CD8-positive, alpha-beta memory T cell (primary cell): ENCODE measurements at places on chromosomes 3 and 15.

- no peak for DNase-seq
These were observed 494 bp downstream of the GCSAM start for GRCh38 chr3:112132554-112132953.

DNA sequence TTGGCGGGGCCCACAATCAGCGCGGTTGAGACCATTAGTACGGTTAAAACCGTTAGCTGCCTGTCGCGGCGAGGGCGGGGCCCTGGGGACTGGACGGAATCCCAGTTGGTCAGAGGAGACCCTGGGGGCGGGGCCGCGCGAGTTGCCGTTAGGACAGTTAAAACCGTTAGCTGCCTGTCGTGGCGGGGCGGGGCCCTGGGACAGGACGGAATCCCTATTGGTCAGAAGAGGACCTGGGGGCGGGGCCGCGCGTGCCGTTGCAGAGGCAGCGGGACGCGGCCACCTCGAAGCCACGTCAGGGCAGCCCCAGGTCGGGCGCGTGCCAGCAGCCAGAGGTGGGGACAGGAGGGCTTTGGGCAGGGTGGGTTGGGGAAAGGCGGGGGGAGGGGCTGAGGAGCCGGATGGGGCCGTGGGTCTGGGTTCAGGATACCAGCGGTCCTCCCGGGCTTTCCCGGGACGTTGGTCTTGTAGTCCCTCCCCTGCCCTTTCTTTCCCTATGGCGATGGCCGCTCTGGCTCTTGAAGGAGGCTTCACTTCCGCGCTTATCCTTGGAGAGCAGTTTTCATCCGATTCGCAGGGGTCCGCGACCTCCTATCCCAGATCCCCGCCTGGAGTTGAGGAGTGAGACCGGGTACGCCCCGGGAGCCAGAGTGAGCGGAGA is 28.0 kb downstream of the KLHDC8B start:
- DNase-seq = no peak

DNA sequence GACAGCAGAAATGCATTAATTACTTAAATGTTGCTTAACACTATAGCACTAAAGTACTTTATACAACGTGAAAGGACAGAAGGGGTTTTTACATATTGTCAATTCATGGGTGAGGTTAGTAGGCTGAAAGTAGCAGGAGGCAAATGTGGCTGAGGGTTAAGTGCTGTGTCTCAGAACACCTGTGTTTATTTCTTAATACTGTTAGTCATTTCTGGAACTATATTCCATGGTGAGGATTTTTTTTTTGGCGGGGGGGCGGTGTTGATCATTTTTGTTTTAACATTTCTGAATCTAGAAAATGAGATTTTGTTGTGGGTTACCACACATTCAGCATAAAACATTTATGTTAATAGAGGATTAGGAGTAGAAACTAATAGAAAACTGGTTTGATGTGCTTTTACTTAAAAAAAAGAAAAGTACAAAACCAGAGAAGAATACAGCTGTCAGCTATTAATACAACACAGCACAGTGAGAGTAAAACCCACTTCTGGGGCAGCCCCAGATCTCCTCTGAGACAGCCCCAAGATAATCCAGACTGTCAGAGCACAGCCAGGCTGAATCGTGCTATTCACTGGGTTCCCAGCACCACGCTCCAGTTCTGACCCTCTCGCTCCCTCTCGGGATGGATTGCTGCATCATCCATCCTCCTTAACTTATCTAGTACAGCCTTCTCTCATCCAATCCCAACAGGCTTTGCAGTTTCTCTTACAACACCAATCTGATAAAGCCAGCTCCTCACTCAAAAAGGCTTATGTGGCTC is 307.7 kb downstream of the TUSC7 start:
- DNase-seq = no peak

DNA sequence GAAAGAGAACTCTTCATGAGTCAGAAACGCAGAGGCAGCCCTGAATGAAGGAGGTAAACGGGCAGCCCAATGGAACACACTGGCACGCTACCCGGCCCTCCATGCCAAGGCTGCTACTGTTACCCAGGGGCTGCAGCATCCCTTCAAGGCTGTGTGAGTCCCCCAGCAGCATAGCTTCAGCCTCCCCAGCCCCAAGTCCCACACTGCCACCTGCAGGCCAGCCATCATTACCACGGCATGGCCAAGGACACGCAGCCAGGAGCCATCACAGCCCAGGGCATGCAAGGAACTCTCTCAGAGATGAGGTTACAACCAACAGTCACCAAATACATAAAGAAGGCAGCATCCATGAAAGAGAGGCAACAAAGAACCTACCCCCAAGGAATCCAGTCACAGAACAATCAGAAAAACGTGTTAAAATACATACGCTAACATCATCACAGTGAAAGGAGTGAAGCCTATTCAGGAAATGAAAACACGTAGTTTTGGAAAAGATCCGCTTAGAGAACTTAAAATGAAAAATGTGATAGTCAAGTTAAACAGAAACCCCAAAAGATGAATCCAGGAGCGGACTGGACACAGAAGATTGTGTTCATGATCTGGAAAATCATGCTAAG is 22.4 kb downstream of the PLA2G4F start:
- no peak for DNase-seq

- no peak for DNase-seq
These were observed 26.0 kb downstream of the GOLM2 start for GRCh38 chr15:44314512-44314911.

- DNase-seq = no peak
These were observed 308.6 kb upstream of the WNT5A start for GRCh38 chr3:55795746-55796145.

DNA sequence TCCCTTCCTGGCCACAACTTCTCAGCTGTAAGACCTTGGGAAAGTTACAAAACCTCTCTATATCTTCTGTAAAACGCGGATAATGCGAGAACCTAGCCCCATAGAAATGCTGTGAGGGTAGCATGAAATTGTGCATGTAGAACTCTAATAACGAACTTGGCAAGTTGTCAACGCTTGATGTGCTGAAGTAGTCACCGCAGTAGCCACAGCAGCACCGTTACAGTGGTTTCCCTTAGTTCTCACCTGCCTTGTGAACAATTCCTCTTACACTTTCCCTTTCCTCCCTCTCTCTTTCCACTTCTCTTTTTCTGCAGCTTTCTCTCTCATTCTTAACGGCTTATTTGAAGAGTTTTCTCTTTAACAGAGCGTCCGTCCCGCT is 447 bp upstream of the SHQ1 start:
- peak; percentile 24 for DNase-seq

GRCh38 chr15:51401051-51401780 is 59.8 kb downstream of the GLDN start:
- no peak for DNase-seq

DNA sequence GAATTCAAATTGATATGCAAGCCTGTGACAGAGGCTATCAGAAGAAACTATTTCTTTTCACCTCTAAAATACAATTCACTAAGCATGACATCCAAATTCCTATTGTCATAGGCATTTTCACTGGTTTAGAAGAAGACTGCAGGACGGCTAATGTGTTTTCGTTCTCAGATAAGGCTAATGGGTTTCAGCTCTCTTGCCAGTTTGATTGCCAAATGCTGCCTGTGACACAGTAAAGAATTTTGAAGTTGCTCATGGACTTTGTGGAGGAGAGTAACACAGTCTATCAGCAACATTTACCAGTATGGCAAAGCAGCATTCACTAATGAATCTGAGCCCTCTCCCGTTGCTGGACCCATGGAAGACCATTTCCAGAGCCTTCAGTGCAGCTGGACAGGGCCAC is 948.1 kb downstream of the FHIT start:
- no peak for DNase-seq

DNA sequence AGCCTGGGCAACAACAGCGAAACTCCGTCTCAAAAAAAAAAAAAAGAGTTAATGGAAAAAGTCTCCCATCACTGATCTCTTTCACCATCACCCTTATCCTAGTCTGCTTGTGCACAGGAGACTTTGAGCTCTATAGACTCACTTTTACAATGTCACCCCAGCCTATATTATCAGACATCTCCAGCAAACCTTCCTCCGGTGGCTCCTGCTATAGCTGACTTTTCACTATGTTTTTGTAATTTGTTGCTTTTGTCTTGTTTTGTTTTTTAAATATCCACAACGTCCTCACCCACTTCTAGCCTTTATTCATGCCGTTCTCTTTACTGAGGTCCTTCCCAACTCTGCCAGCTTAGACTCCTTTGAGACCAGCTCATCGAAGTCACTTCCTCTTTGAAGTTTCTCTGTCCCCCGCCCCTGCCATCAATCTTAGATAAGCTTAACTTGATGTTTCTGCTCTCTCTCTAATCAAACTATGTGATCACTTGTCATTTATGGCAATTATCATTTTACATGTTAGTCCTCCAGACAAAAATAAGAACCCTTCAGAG is 82.7 kb upstream of the CHD2 start:
- DNase-seq = no peak

- DNase-seq = no peak
These were observed 66.6 kb downstream of the TGFBR2 start for GRCh38 chr3:30672959-30673358.

- no peak for DNase-seq
These were observed 243.7 kb downstream of the SLC9A9 start for GRCh38 chr3:143604402-143605185.

DNA sequence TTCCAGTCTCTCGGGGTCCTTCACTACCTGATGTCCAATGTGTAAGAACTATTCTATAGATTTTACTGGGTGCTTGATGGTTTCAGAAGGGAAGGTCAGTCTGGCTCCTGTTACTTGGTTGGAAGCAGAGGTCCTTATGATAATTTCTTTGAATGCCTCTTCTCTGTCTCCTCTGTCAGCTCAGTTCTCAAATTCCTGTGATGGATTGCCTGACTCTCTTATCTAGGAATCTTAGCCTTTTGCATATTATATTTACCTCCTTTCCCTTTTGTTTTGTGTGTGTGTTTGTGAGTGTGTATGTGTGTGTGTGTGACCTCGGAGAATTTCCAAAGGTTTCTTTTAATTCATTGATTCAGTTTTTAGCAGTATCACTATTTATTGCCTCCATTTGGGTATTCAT is 88.2 kb downstream of the ARNT2 start:
- DNase-seq = no peak

- DNase-seq = no peak
These were observed 2.8 kb downstream of the LOXL1 start for GRCh38 chr15:73928971-73929627.

DNA sequence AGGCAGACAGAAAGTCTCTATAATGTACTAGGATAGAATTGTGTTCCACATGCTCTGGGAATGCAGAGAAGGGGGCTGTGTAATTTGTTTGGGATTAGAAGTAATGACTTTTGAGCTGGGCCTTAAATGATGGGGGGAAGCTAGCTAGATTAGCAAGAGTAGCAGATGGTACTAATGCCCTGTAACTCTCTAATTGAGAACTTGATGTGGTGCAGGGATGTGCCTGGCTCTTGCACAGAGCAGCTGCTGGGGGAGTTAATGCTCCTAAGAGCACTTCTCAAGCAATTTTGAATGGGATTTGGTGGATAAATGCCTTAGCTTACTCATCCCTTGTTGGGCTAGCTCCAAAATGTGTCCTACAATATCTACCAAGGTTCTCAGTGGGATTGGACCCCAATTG is 12.4 kb upstream of the SYN2 start:
- DNase-seq = no peak

DNA sequence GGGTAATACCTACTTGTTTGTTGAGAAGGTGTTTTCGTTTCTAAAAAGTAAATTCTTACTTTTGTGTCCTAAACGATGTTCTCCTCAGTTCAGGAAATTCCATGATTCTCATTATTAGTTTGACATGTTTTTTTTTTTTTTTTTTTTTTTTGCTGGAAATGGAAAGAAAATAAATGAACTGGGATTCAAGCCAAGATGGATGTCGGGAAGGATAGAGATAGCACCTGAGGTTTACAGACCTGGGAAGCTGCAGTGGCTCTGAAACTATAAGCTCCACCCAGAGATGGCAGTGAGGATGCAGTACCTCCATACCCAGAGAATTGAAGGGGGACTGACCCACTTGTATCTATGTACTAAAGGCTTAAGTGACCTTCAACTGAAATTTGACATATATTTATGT is 334.6 kb upstream of the TGFBR2 start:
- no peak for DNase-seq

- no peak for DNase-seq
These were observed 32.8 kb downstream of the SLTM start for GRCh38 chr15:58900631-58901030.

DNA sequence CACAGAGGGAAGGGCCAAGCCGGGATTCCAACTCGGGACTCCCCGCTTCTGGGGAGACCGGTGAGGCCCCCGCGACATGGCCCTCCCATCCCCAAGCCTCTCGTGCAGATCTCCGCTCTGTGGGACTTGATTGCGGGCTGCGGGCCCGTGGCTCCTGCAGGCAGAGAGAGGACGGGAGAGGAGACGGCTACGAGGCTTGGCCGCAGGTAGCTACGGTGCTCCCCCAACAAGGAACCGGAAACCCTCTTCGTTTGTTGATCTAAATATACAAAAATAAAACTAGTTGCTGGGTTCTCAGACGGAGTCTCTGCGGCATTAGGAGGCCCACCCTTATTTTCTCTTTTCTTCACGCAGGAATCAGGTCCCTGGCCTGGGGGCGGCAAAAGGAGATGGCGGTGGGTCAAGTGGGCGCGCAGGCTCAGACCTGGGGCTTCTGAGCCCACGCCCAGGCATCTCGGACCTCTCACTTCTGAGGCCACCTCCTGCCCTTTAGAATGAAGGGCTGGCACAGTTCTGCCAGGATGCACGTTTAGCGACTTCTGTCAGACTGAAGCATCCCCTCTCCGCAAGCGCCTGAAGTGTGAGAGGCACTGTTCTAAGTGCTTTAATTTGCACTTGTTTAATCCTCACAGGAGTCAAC is 10.9 kb downstream of the GNB5 start:
- no peak for DNase-seq

DNA sequence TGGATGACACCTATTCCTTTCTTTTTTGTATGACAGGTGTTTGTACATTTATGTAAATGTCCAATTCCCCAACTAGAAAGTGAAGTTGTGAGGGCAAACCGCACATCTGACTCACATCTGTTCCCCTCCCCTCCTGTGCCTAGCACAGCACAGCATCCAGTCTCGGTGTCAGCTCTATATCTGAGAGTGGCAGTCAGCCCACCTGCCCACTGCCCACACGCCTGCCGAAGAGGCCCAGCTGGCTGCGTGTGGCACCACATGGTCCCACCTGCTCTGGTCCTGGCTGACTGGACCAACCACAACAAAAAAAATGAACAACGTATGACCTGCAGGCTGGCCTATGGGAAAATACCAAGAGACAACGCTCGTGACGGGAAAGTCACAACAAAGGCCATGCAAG is 62.8 kb downstream of the XXYLT1 start:
- no peak for DNase-seq

DNA sequence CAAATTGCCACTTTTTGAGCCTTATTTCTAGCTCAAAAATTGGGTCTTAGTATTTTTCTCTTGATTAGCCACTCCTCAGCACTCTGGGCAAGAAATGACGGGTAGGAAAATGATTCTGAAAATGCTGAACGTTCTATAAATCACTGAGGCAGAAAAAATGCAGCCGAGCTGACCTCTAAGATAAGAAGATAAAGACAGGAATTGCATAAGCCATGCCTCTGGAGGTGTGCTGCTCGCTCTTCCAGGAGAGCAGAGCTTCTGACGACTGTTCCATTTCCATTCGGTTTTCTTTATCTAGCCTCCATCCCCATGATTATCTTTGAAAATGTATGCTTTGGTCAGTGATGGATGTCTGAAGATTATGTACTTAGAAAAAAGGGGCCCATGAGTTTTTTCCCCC is 558.8 kb upstream of the ADAMTS9 start:
- no peak for DNase-seq
